ENCODE measurements at places on chromosomes 1 and 21.

DNA sequence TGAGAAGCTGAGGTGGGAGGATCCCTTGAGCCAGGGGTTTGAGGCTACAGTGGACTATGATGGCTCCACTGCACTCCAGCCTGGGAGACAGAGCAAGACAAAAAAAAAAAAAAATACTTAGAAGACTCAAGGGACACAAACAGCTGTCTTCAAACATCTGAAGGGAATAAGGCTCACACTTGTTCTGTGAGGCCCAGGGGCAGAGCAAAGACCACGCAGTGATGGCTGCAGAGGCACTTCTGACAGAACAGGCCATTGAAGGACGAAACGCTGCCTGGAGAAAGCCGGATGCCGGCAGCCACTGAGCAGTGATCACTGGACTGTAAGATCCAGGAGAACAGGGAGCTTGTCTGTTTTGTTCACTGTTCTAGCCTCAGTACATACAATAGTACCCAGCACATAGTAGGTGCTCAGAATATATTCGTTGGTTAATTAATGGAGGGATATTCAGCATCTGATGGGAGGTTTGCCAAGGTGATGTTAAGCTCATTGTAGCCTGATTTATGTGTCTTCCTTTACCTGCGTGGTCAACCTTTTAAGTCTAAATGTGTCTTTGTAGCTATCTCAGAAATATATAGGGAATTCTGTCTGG is 12.1 kb upstream of the NDC1 start:
- no peak for DNase-seq

GRCh38 chr1:163836481-163836880 is 514.7 kb downstream of the NUF2 start:
- no peak for DNase-seq

DNA sequence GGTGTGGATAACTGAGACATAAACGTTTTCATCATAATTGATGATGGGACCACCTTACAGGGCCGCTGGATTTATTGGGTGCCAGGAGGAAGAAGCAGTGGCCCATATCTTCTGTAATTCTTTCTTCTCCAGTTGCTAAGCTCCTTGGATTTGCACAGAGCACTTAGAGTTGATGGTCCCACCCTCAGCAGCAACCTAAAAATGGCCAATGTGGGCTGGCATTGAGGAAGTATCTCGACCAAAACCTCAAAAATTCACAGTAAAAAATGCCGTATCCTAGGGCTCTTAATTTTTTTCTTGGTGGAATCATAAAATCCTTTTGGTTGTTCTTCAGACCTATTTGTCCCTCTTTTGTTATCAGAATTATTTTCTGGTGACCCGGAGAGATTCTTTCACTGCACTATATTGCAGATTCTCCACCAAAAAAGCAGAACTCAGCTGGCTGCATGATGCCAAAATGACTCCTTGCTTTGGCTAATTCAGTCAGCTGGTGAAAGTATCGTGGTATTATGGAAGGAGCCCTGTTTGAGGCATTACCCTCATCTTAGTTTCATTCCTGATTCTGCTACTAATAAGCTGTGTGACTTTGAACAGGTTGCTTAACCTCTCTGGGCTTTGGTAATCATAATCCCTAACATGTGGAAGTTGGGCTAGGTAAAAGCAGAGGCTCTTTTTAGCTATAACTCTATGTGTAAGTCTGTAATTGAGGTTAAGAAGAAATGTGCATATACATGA is 27.6 kb downstream of the KIRREL1 start:
- no peak for DNase-seq

- no peak for DNase-seq
Observed at GRCh38 chr1:109814223-109814622, 50.5 kb upstream of the EPS8L3 start.

- DNase-seq, result no peak
Observed at GRCh38 chr1:198199105-198199504, 42.3 kb downstream of the NEK7 start.

DNA sequence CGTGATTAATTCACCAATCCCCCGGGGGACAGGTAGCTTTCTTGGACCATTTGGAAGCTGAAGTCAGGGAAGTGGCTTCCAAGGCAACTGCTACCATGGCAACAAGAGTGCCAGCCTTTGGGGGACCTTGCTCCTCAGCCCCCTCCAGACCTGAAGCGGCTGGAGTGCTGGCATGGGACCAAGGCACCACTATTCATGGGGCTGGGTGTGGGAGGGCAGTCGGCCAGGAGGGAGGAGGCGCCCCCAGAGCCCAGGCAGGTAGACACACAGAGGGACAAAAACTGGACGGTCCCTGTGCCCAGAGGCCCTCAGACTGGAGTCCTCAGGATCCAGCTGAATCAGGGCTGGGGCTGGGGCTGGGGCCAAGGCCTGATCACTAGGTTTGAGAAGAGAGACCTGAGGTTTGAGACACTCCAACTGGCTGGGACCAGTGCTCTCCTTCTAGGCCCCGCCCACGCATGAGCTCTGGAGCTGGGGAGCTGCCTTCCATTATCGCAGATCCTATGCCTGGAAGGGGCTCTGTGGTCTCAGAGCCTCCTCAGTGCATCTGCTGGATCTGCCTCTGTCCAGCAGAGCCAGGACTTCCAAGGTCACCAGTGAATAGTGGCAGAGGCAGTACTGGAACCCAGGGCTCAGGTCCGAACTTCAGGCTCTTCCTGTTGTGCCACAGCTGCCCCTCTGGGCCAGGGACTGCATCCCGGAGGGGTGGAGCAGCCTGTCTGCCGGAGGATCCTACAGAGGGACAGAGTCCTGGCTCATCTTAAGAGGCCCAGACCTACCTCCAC is 3.3 kb upstream of the KNCN start:
- DNase-seq, result no peak

GRCh38 chr1:36115200-36115669 is 9.8 kb downstream of the COL8A2 start:
- no peak for DNase-seq

DNA sequence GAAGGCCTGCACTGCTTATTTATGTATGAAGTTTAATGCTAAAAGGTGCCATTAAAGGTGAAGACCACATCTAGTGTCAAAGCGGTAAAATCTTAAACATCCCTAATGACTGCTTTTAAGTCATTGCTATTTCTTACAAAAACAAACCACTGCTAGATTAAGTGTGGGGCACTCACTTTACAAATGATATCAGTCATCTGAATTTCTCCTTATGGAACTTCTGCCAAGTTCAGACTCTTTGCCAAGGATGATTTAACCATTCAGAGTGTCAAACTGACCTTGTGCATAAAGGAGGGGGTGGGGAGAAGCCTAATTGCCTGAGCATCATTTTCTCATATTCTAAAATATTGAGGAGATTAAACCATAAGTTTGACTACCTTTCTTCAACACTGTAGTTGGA is 271.5 kb downstream of the TGFB2 start:
- no peak for DNase-seq

DNA sequence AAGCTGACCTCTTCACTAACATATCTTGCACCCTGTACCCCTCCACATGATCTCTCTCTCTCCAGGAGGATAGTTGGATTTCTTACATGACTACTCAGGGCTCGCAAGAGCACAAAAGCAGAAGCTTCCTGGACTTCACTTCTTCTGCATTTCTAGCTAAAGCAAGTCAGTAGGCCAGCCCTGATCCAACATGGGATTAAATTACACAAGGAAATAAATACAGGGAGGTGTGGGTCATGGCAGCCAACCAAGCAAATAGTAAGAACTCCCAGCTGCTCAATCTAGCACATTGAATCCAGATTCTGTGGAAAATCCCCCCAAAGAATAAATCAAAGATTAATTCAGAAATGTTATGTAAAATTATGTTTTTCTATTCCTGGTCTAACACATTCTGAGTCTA is 33.3 kb downstream of the KLHDC7A start:
- no peak for DNase-seq

GRCh38 chr1:11215381-11216005 is 26.3 kb downstream of the ANGPTL7 start:
- no peak for DNase-seq

- DNase-seq, result no peak
Observed at GRCh38 chr1:28256197-28256827, 3.0 kb upstream of the SESN2 start.

DNA sequence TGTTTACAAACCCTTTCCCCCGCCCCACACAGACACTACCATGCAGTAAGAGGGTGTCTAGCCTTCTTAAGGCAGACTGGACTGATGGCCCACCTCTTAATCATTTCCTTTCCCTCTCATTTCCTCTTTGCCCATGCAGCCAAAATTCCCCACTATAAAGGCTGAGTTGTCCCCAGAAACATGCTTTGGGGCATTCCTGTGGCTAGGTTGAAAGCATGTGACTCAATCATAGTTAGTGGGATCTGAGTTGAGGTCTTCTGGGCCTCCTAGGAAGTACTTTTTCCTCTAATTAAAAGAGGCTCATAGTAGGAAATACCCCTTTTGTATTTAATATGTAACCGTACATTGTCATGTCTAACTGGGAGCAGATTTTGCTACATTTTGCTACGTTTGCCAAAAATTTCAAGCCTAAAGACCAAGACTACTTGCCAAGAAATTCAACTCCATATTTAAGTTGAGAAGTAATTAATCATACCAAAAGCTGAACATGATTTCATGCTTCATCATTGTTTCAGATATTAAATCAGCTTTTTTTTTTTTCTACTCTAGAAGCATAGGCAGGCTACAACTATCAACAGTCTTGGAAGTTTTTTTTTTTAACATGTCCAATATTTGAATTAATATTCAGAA is 174.7 kb downstream of the ADGRL4 start:
- DNase-seq, result no peak

DNA sequence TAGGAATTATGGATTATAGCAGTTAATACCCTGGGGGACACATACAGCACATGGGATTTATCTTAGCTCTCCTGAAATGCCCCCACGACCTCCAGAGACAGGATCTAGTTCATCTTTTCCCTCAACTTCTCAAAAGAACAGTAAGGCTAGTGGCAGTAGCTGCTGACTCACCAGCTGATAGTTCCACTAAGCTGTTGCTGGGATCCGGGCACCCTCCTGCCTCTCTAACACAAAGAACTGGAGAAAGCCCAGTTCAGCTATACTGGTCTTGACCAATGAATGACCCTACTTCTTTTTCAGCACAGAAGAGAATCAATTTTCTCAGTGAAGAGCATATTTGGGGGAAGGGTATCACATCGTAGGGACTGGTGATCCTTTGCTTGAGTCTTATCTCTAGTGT is 84.1 kb downstream of the PGBD5 start:
- no peak for DNase-seq

- no peak for DNase-seq
Observed at GRCh38 chr1:85660541-85660940, 47.7 kb downstream of the ZNHIT6 start.

GRCh38 chr21:28442624-28443023 is 550.1 kb downstream of the LTN1 start:
- DNase-seq, result no peak

- no peak for DNase-seq
Observed at GRCh38 chr1:57839526-57839925, 415.7 kb upstream of the DAB1 start.

DNA sequence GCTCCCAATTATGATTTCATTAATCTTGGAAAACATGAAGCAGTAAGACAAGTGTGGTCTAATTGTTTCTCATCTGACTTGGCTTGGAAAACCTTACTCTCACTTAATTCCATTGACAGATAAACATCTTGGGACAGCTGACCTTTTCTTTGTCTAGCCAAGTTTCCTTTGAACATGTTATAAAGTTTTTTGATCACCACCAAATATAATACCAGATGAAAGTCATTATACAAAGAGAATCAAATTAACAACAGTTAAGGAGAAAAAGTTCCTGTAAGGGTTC is 50.2 kb downstream of the ALG14 start:
- DNase-seq, result no peak

DNA sequence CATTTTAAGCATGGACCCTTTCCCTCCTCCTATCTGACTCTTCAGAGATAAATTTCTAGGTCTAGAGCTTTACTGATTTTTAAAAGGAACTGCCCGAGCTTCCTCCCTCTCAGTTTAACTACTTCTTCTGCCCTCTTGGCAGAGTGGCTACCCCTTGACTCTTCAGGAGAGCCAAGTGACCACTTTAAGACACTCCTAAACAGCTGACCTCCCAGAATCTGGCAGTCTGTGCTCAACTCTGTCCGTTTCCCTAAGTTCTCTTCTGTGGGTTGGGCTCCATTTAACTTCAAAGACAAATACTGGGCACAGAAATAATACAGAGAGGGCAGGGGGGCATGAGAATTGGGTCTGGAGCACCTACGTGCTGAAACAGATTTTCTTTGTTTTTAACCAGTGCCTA is 196.3 kb upstream of the FOXD3 start:
- no peak for DNase-seq

GRCh38 chr1:213927846-213928245 is 59.9 kb upstream of the PROX1 start:
- no peak for DNase-seq

DNA sequence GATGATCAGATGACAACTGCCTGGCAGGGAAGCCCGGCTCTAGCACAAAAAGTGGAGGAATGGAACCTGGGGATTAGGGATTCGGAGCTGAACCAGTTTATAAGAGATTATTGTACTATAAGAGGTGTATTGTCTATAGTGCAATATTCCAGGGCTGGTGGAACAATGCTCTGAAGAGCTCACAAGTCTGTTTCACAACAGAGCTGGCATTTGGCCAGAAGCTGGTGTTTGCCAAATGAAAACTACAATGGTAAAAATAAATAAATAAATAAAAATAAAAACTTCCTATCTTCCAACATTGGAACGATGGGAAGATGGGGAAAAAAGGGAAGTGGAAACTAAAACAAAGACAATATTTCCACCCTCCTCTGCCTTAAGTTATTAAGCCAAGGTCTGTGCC is 73.5 kb downstream of the CHODL start:
- no peak for DNase-seq

- no peak for DNase-seq
Observed at GRCh38 chr1:32239790-32240139, 7.3 kb upstream of the FAM167B start.

- no peak for DNase-seq
Observed at GRCh38 chr1:15100880-15101760, 52.4 kb upstream of the TMEM51 start.

DNA sequence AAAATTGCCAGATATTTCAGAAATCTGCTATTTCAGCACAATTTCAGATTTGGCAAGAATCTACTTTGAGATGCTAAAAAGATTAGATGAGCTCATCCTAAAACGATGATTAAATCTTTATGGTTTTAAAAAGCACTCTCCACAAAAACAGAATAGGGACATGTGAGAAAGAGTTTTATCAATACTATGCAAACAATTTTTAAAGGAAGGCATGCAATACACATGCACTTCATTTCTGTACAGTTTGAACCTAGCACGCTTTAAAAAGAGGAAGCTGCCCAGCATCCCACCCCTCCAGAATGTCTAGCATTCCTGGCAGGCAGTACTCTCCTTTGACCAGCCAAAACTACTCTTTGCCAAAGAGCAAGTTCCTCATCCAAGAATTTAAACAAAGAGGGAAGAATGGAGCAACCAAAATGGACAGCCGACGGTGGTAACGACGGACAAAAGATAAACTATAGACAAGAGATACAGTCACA is 1.3 kb downstream of the ARHGAP29 start:
- DNase-seq, result no peak
